ENCODE measurements at places on chromosomes 7 and 10.
A peak's percentile ranks its signal among the peaks of the same experiment; 100 is the strongest.

DNA sequence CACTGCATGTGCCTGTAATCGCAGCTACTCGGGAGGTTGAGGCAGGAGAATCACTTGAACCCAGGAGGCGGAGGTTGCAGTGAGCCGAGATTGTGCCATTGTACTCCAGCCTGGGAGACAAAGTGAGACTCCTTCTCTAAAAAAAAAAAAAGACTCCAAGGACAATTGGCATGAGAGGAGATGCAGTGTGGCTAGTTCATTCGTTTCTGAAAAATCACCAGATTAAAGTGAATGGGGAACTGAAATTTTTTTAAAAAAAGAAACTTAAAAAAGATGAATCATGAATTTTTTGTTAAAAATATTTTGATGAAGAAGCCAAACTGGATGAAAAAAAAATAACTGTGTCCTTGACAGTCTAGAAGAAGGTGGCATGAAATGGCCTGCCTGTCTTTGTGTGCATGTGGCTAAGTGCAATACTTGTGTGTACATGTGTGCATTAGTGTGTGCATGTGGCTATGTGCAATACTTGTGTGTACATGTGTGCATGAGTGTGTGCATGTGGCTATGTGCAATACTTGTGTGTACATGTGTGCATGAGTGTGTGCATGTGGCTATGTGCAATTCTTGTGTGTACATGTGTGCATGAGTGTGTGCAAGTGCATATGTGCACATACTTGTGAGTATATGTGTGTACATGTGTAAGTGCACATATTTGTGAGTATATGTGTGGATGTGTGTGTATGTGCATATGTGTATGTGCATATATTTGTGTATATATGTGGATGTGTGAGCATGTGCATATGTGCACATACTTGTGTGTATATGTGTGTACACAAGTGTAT is 391.7 kb upstream of the KLF6 start:
- DNase-seq = no peak

DNA sequence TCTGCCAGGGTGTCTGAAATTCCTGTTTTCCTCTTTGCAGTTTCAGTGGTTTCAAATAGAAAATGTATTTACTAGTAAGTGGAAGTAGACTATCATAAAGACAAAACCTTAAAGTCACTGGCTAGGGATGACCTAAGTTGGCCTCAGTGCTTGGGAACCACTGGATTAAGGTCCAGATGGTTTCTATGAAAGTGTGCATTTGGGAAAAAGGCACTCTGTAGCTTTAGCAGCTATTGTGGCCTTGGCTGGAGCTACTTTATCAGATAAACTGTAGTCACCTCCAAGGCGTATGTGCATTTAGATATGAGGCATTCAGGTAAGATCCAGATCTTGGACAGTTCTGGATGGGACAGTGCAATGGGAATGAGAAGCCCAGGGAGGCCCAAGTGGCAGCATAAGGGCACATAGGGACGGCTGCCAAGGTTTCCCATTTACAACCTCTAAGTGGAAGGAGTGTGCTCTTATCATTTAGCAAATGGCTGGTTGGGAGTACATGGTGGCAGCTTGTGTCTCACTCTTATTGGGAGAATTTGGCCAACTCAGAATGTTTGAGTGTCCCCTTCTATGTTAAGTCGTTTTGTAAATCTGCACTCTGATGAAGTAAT is 185.6 kb downstream of the LRMDA start:
- DNase-seq = no peak

DNA sequence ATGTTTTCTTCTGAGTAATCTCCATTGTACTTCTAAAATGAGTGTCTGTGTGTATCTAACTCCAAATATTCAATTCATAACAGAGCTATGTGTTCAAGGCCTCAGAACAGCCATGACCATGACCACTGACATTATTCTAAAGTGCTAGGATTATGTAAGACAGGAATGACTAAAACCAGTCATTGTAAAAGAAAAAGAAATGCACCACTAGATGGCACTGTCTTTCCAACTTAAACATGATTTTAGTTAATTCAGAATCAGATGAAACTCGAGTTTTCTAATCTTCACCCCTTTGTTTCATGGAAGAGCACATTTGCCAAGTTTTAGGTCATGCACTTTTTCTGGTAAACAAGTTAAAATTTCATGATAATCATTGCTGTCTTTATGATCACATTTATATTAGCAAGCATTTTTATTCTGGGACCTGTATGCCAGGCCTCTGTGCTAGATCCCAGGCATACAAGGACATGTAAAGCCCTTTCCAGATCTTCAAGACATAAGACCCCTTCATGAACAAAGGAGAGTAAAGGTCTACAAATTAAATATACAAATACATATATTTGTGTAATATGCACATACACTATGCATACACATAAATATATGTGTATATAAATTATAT is 26.1 kb upstream of the RSU1 start:
- peak; percentile 78 for DNase-seq

DNA sequence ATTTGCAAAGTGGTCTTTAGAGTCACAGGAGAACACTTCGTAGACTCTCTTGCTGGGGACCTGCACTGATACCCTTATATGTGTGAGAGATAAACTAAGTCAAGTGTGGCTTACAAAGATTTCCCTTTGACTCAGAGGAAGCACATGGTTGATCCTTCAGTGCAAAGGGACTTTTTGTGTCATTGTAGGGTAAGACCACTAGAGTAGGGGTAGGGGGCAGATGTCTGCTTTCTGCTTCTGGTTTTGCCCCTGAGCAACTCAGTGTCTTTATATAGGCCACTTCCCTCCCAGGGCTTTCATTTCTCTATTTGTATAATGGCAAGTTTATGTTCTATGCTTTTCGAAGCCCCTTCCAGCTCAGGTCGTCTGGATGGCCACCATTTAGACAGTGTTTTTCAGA is 281.7 kb downstream of the SORCS3 start:
- no peak for DNase-seq

GRCh38 chr10:58367069-58367468 is 18.1 kb upstream of the TFAM start:
- DNase-seq = no peak

DNA sequence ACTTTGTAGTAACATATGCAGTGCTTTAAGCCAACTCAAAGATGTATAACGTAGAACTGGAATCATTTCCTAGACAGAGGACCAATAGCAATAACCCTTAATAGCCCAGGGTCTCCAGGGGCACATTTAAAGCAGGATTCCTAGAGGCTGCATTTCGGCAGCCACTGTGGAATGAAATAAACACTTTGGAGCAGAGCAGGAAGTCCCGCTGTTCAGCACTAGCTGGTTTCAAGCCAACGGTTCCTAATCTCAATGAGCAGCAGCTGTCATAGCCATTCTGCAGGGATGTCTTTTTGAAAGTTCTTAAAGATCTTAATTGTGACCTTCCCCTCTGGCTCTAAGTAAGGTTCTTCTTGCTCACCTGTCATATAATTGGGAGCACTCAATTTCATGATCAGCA is 18.4 kb upstream of the MACROH2A2 start:
- no peak for DNase-seq

DNA sequence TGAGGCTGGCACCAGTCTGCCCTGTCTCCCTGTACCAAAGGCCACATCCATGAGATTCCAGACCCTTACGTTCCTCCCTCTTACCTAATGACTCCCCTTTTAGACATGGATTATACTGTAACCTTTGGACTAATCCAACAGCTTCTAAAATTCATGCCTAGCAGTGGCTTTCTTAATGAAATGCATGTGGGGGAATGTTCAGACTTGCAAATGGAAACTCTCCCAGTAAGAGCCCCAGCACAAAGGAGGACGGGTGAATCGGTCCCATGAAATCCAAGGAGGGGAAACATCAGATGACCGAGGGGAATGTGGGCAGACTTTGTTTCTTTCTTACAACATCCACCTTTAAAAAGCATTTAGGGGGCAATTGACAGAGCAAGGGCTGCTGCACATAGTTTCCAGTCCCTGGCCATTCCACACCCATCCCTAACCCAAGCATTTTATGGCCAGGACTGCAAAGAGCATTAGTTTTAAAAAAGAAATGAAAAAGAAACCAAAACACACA is 71.5 kb downstream of the COL13A1 start:
- DNase-seq = no peak

GRCh38 chr7:43577485-43577951 is 5.4 kb upstream of the STK17A start:
- no peak for DNase-seq

GRCh38 chr7:507623-508300 is 11.9 kb downstream of the PDGFA start:
- DNase-seq = no peak

DNA sequence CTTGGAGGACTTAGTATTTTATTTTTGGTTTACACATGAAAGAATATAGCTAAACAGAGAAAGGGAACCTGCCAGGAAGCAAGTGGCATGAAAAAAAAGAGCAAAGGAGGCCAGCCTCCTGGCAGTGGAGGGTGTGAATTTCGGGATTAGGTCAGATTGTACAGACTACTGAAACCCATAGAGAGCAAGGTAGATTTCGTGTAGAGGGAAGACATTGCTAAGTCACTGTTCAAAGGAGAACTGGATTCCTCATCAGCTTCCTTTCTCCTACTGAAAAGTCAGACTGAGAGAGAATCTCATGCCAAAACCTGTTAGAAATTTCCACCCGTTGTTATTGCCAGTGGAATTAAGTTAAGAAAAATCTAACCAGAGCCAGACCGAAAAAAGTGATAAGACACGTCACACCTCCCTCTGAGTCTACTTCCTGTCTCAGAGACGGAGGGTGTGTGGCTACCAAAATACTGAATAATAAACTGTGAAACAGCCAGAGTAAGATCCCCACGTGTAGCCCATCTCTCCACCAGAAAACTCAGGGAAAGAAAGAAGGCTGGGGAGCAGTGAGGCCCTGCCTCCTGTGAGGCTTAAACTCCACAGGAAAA is 118.8 kb downstream of the SKIDA1 start:
- DNase-seq = no peak

GRCh38 chr7:69676247-69676646 is 78.0 kb downstream of the AUTS2 start:
- no peak for DNase-seq

DNA sequence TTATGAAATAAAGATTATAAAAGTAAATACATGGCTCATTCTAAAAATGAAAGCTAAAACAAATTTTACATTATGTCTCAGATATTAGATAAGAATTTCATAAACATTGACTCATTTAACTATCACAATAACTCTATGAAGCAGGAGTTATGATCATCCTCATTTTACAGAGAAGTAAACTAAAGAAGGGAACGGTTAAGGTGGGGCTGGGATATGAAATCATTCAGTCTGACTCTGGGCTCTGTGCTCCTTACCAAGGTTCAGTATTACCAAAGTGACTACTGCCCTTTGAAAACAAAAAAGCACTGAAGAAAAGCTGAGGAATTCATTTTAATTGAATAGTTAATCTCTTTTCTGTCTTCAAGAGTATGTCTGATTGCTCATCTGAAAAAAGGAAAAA is 22.1 kb upstream of the CUBN start:
- no peak for DNase-seq

- DNase-seq = no peak
These were observed 87.9 kb downstream of the SLC16A9 start for GRCh38 chr10:59621771-59622170.

DNA sequence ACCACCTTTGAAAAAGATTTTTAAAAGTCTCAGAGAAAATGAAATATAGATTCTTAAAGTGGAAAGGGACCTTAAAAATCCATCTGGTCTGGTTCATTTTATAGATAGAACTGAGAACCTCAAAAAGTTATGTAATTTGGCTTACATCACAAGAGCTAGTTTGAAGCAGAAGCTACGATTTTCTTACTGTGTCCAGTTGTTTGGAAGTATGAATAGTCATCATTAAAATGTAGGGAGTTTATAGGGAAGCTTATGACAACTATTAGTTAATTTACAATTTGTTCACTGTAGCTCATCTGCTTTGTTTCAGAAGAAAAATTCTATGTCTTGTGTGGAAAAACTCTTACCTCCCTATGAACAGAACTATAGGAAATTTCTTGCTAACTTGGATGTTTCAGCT is 26.9 kb downstream of the ZEB1 start:
- no peak for DNase-seq
